ENCODE measurements at places on chromosomes 6 and 20.

- no peak for DNase-seq
These were observed 10.8 kb upstream of the RHAG start for GRCh38 chr6:49647476-49647875.

DNA sequence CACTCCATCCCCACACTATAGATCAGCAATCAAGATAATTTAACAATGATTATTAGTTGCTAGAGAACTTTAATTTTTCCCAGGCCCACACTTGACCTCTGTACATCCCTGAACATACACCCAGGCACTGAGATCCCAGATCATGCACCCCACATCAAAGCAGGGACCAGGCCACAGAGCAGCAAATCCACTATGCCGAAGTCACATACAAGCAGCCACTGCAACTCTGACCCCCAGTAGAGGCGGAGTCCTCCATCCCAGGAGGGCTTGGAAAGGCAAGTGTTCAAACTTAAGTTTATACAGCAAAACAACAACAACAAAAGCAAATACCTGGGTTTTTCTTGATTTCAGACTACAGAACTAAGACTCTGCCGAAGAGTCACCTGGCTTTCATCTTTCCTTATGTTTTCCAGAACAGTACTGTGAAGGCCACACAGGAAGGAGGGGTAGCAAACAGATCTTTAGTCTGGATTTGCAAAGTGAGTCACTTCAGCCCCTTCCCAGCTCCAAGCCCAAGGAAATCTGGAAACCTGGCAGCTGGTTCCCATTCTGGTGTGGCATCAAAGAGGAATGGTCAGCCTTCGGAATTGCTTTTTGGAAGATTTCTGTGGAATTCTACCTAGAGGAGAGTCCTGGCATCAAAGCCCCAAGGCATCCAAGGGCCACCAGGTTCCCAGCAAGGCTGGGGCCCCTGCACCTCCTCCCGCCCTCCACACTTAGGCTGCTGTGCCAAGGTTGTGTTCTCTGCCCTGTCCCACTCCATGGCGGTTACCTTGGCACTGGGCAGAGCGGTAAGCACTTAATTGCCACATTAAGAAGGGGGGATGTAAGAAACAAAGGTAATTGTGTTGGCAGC is 7.3 kb downstream of the JAG1 start:
- no peak for DNase-seq

DNA sequence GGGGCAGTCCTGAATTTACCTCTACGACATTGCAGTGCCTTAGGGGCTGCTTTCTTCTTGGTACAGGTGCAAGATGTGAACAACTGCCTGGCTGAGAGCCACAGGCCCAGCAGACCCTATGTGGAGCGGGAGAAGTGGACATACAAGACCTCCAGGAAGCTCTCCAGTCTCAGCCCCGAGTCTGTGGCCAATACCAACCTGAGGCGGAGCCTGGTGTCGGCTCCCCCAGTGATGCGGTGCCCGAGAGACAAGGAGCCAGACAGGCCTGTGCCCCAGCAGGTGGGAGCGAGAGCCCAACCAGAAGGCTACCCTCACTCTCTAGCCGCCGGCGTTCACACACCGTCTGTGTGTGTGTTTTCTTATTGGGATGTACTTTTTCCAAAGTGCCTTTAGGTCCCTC is 59.6 kb downstream of the EFCAB8 start:
- DNase-seq: peak; percentile 5

- DNase-seq: no peak
These were observed 65.0 kb downstream of the HDDC2 start for GRCh38 chr6:125236536-125237327.

- no peak for DNase-seq
These were observed 143.6 kb downstream of the MRPL14 start for GRCh38 chr6:43983632-43984031.

- no peak for DNase-seq
These were observed at the start of gene INSM1 for GRCh38 chr20:20367575-20368417. Gene INSM1, plus strand, starts transcription at chr20:20368104. Its CDS starts 164 bp downstream, at chr20:20368268.

GRCh38 chr6:43450699-43451131 is 4.6 kb downstream of the DLK2 start:
- no peak for DNase-seq

DNA sequence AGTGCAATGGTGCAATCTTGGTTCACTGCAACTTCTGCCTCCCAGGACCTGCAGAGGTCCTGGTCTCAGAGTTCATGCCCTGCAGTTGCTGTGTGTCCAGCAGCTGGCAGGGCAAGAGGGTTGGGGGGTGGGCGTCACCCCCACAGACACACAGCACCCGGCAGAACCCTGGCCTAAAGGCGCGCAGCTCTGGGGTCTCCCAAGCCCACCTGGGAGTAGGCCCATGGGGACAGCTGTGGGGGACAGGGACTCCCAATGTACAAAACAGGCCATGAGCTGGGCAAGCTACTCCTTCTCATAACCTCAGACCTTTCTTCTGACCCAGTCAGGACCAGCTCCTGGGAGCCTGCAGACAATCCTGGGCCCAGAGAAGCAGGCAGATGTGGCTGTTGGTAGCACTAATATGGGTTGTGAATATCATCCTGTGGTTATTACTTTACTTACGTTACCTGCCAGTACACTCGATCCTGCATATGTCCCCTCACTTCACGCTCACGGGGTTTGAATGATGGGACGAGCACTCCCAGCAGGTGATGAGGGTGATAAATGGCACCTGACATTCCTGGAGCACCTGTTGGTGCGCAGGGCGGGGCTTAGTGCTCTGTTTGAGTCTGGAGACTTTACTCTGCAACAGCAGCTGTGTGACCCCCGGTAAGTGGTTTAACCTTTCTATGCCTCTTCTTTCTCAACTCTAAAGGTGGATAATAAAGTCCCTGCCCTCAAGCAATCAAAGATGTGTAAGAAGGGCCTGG is 39.9 kb upstream of the SULF2 start:
- DNase-seq: no peak

DNA sequence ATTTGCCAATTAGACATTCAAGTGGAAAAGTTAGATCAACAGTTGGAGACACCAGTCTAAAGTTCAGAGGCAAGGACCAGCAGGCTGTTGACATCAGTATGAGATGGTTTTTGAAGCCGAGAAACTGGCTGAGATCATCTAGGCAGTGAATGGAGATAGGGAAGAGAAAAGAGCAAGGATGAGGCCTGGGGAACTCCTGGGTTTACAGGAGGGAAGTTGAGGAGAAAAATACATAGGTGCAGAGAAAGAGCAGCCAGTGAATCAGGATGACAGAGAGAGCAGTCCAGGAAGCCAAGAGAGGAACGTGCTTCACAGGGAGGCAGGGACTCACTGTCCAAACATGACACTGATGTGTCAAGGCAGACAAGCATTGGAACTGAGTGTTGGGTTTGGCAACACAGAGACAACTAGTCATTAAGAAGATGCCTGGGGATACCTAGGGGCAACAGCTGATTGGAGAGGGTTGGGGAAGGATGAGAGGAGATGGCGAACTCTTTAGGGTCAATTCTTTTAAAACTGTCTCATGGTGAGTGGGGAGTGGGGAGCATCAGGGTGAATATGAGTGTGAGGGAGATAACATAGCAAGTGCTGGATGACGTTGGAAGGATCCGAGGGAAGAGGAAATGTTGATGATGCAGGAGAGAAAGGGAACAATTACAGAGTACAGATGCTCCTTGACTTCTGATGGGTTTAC is 13.2 kb upstream of the SALL4 start:
- DNase-seq: no peak

DNA sequence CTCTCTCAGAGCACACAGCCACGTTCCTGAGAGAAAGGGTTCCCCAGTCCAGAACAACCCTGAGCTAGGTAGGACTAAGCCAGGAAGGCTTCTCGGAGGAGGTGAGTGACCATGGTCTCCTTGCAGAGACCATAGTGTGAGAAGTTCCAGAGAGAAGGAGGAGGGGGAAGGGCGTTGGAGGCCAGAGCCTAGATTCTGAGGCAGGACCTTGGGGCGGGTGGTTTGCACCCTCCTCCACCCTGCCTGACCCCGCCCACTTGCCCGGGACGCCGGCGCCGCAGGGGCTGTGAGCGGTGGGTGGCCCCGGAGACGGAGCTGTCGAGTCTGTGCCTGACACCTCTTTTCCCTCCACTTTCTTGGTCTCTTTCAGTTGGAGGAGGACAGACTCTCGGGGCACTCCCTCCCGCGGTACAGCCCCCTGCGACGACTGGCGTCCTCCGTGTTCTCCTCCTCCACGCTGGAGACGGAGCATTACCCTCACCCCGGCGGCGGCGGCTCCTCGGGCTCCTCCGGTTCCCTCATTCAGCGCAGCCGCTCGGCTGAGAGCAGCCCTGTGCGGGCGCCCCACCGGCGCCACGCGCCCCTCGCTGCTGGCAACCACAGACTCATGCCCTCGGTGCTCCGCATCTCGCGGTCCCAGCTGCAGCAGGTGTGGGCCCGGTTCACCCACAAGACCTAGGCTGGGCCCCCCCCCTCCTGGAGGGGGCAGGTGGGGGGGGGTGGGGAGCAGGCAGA is 26.2 kb downstream of the TTBK1 start:
- DNase-seq: no peak

DNA sequence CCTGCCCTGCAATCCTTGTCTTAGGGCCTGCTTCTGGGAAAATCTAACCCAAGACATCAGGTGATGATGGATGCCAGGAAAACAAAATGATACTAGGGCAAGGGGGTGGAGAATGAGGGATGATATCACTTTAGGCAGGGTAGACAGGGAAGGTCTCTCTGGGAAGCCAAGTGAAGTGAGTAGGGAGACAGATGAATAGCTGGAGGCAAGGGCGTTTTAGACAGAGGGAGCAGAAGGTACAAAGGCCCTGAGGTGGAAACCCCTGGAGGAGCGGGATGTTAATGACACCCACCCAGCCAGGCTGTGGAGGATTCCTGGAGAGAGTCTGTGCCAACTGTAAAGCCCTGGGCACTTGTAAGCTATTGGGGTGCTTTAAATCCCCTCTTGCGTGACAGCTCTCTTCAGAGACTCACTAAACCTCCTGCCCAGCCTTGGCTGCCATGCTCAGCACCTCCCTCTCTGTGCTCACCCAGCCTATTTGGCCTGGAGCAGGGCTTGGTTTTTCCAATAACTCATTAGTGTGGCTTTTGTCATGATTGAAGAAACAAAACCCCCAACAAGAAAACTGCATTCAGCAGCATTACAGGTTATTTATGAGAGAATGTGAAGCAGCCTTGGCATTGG is 12.4 kb upstream of the MDGA1 start:
- DNase-seq: no peak
